ENCODE measurements at places on chromosomes 16 and 17.

DNA sequence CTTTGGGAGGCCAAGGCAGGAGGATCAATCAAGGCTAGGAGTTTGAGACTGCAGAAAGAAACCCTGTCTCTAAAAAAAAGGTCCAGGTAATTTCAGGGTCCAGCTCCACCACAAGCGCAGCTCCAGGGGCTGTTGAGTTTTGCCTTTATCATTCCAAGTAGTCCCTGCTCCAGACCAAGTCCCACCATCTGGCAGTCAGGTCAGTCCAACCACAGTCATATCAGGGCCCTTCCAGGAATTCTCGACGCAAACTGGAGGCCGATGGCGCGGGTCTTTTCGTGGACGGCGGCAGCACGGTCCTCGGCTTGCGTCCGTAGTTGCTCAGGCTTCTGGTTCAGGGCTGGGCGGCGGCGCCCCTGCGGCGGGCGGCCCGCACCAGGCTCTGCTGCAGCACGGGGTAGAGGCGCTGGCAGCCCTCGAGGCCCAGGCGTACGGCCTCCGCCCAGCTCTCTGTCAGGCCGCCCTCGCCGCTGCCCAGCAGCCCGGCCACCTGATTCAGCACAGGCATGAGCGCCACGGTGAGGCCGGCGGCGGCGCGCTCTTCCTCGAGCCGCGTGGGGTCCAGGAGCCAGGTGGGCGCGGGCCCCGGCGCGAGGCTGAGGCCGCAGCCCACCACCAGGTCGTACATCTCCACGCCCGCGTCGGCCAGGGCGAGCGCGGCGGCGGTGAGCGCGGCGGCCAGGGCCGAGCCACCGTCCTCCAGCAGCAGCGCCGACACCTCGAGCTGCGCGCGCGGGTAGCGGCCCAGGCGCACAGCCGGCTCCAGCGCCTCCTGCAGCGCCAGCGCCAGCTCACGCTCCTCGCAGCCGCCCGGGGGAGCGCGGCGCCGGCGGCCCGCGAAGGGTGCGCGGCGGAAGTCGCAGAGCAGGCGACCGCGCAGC is 752 bp downstream of the EXOSC6 start:
- peak overlapping the region; percentile 53 for H3K27ac ChIP-seq
- peaks cover 39% of the 10 kb centered on the region for H3K36me3 ChIP-seq
- no peaks in the 10 kb centered on the region for H3K4me1 ChIP-seq

GRCh38 chr16:20969386-20969785 is 68.8 kb downstream of the LYRM1 start:
- no peak overlapping the region for H3K4me3 ChIP-seq
- H3K4me1 ChIP-seq, result no peaks in the 10 kb centered on the region
- H3K27ac ChIP-seq, result no peak overlapping the region
- H3K36me3 ChIP-seq, result no peaks in the 10 kb centered on the region
- DNase-seq, result peak; percentile 54

GRCh38 chr17:45262516-45263476 is 902 bp upstream of the SPATA32 start:
- no peak overlapping the region for H3K27ac ChIP-seq
- peaks cover 6% of the 10 kb centered on the region for H3K4me1 ChIP-seq
- H3K4me3 ChIP-seq, result no peak overlapping the region
- H3K36me3 ChIP-seq, result peaks cover 24% of the 10 kb centered on the region
- H3K27me3 ChIP-seq, result peaks cover 8% of the 10 kb centered on the region

- H3K27me3 ChIP-seq, result no peaks in the 10 kb centered on the region
- H3K4me3 ChIP-seq, result no peak overlapping the region
- no peak for DNase-seq
- H3K4me1 ChIP-seq, result no peaks in the 10 kb centered on the region
Observed at GRCh38 chr16:3591436-3591803, 14.2 kb upstream of the NLRC3 start.
